Osteoblast (primary cell): ENCODE measurements at places on chromosomes 13 and 19. TPM values are rescaled to one million over a fixed set of nuclear protein-coding genes. Genes with fewer than 3 reads are reported as not detected.

GRCh38 chr13:90675129-90675528, 672.4 kb upstream of the MIR17HG start:
- DNase-seq: no peak

- DNase-seq: no peak
Measured at GRCh38 chr19:38561053-38561606, 56.6 kb downstream of the MAP4K1 start.

DNA sequence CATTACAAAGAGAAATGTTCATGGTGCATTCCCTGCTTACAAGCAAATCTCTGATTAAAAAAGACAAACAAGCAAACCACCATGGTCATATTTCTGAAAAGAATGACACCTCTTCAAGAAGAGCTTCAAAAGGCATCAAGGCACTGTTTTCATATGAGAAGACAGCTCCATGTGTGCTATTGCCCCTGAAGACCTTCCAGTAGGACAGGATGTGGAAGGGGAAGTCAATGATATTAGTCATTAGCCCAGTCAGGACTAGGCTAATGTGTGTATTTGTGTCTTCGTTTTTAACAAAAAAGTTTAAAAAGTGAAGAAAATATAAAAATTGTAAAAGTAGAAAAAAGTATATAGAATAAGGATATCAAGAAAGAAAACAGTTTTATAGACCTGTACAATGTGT, 534.7 kb upstream of the ARGLU1 start:
- DNase-seq: no peak

- DNase-seq: no peak
Measured at GRCh38 chr13:98488736-98489135, 88.2 kb downstream of the STK24 start.

DNA sequence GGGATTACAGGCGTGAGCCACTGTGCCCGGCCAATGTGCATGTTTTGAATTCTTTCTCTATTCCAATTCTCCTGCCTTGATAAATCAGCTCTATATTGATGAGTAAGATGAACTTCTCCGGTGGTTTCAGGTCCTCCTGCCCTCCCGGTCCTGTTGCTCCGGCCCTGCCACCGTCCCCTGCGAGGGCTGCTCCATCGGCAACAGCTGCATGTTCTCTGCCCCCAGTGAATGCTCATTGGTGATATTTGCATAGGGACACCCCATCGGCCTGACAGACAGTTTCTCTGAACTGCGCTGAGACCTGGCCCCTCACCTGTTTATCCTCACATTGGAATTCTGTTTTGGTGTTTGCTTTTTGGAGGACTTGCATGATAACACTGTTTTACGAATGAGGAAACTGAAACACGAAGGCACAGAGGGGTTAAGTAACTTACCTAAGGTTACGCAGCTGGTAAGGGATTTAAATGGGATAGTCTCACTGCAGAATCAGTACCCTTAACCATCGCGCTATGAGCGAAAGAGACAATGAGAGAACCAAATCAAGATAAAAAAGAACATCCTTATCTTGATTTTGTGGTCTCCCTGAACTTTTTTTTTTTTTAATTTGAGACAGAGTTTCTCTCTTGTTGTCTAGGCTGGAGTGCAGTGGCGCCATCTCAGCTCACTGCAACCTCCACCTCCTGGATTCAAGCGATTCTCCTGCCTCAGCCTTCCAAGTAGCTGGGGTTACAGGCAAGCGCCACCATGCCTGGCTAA, 32.2 kb downstream of the ZNF557 start:
- no peak for DNase-seq

CPAMD8 gene
- total RNA-seq: 0.29 and 0.36 TPM in 2 replicates

IGFL1 gene
- not detected in 2 replicates for total RNA-seq
